ENCODE measurements at places on chromosomes 5 and 9.

DNA sequence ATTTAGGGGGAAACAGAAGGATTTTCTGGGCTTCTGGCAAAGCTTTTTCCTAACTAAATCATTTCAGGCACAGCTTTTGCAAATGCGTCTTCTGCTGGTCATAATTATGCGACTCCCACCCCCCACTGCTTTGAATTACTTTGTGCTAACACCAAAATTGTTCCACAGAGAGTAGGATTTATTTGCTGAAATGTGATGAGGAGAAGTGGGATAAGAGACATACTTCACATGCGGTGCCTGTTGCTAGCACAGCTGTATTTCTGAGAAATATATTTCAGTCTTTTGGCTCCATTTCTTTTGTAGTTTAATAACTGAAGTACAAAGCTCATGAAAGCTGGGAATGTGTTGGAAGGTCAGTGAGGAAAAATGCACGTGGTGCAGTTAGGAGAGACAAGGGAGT is 83.2 kb upstream of the TAS2R1 start:
- no peak for DNase-seq

DNA sequence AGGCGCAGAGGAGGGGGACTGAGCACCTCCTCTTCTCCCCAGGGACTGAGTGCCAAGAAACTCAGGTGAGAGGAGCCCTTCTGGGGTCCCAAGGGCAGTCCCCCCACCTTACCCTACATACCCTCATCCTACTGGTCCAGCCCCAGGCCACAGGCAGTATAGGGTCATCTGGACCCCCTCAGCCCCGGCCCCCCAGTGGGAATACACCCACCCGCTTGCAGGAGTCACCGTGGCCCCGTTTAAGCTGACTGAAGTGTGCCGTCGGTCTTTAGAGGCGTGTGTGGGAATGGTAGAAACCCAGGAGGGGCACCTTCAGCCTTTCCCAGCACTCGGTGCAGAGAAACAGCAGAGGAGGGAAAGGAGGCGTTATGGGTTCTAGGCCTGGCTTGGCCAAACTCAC is 30.8 kb downstream of the COL15A1 start:
- DNase-seq: no peak

GRCh38 chr5:51618234-51618633 is 235.0 kb downstream of the ISL1 start:
- no peak for DNase-seq

GRCh38 chr9:96023486-96023885 is 148.0 kb downstream of the ERCC6L2 start:
- no peak for DNase-seq

DNA sequence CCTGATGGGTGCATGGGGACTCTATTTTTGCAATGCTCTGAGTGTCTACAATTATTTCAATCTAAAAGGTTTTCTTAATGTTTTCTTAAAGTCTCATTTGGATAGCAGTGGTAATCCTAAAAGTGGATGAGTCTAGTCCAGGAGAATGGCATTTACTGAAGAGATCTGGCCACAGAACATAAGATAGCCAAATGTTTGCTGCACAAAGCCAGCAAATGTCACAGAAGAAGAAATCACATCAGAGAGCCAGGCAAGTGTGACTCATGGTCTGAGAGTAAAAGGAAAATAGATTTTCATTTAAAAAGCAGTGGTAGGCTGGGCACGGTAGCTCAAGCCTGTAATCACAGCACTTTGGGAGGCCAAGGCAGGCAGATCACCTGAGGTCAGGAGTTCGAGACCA is 352.7 kb upstream of the GRAMD2B start:
- no peak for DNase-seq

DNA sequence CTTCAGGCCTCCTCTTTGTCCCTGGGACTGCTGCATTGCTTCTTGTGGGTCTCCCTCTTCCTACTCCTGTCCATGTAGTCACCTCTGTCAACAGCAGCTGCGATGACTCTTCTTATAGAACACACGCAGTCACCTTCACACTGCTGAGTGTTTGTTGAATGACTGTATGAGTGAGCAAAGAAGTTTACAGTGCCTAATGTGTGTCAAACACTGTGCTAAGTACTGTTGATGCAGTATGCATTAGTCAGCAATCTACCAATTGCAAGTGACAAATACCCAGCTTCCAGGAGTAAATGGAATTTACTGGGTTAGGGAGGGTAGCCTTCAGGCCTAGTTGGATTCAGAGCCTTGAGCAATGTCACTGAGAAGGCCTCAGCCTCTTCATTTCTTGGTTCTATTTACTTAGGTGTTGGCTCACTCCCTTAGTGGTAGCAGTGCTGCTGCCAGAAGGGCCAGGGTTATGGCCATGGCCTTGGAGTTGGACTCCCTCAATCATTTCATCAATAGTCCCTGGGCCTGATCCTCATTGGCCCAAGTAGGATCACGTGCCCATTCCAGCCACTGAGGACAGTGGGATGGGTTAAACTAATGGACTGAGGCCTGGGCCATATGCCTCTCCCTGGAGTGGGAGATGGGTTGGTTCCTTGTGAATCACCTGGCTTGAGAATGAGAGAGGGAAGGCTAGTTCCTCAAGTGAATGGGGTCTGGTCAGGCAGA is 93.5 kb downstream of the RGS3 start:
- no peak for DNase-seq

DNA sequence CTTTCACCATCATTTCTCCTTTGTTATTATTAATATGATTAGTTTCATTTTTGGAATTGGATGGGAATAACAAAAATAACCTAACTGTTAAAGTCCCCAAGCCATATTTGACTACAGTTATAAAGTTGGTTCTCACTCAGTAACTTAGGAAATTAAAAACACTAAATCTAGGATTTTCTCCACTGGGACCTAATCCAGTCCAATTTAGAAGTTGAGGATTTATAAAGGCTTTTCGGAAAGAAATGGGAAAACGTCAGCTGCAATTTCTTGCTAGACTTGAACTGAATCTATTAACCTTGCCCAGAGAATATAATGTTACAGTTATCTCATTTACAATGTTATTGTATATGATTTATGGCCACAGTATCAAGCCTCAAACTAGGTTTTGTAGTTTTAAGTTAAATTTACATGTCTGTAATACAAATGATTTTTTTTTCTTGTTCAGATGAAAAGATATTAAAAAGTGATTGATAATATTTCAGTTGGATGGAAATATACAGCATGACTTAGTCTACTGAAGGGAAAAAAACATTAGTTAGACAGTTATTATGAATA is 524.3 kb upstream of the GRAMD2B start:
- DNase-seq: no peak

- no peak for DNase-seq
Measured at GRCh38 chr9:92181296-92181695, 66.1 kb upstream of the SPTLC1 start.
